ENCODE measurements at places on chromosomes 2 and 18. TPM values are rescaled to one million over a fixed set of nuclear protein-coding genes. Genes with fewer than 3 reads are reported as not detected.

The DOCK10 gene
- total RNA-seq: 11.4 TPM

The ABCB11 gene
- total RNA-seq: not detected

The CIDEA gene
- not detected for total RNA-seq

The KIAA2012 gene
- not detected for total RNA-seq

The ARID5A gene
- total RNA-seq: 11.2 TPM

The MLPH gene
- total RNA-seq: 47.4 TPM

The ST8SIA3 gene
- total RNA-seq: not detected

The PRKCE gene
- 5.4 TPM for total RNA-seq

The RBM43 gene
- total RNA-seq: 3.6 TPM

The SERPINB3 gene
- total RNA-seq: under 0.01 TPM

The DOK6 gene
- total RNA-seq: 0.65 TPM

The CREG2 gene
- 0.91 TPM for total RNA-seq

The ANKRD36B gene
- 7.6 TPM for total RNA-seq

The RAD51AP2 gene
- not detected for total RNA-seq

The APLF gene
- 2.6 TPM for total RNA-seq

The FMNL2 gene
- total RNA-seq: 17.1 TPM

The UGT1A5 gene
- not detected for total RNA-seq

The FAM237A gene
- not detected for total RNA-seq
